Stimulated activated naive B cell treated with anti-CD40 and anti-IgM and Interleukin-4, amounts not matched to agents 10 μg/mL and 1 μg/mL and 100 μg/mL, for 72 hours (primary cell): ENCODE measurements at places on chromosomes 6 and 20.
A peak's percentile ranks its signal among the peaks of the same experiment; 100 is the strongest.

DNA sequence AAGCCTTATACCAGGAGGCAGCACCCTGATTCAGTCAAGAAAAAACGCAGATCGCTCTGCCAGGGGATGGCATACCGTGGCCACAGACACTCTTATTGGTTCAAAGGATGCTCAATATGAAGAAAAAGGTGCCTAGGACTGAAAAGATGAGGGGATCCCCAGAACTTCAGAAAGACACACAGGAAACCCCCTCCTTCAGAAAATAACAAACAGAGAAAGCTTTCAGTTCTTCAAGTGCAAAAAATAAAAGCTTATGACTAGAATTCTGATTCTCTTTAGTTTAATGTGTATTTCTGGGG is 17.7 kb upstream of the MYB start:
- DNase-seq, result peak; percentile 51

- no peak for DNase-seq
Measured at GRCh38 chr6:110575925-110576463, 99.6 kb upstream of the SLC22A16 start.

- no peak for DNase-seq
Measured at GRCh38 chr6:78594668-78595066, 272.7 kb upstream of the IRAK1BP1 start.

GRCh38 chr6:137233911-137234863 is 15.0 kb upstream of the IFNGR1 start:
- no peak for DNase-seq

GRCh38 chr6:22716721-22717120 is 147.4 kb downstream of the HDGFL1 start:
- DNase-seq, result no peak

DNA sequence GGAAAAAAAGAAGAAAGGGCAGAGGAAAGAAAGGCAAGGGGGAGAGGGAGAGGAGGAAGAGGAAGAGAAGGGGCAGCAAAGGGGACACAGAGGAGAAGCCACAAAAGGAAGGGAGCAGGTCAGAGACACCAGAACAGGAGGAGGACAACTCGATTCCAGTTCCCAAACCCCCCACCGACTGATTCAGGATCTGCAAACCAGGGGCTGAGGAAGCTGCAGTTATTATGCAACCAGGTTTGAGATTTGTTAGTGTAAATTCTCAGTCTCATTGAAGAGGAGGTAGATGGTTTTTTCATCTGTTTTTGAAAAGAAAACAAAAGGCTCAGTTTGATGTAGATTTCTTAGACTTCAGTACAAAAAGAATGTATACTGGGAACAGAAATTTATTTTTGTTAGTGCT is 202.8 kb downstream of the FOXC1 start:
- no peak for DNase-seq
